Psoas muscle (tissue), 8 donors: ENCODE measurements at places on chromosomes 7 and 10. TPM values are rescaled to one million over a fixed set of nuclear protein-coding genes. Genes with fewer than 3 reads are reported as not detected.

- DNase-seq: no peak
These were observed 163.8 kb downstream of the PRPF18 start for GRCh38 chr10:13750299-13751190.

- no peak for DNase-seq
These were observed 28.2 kb upstream of the TLL2 start for GRCh38 chr10:96541921-96542320.

DNA sequence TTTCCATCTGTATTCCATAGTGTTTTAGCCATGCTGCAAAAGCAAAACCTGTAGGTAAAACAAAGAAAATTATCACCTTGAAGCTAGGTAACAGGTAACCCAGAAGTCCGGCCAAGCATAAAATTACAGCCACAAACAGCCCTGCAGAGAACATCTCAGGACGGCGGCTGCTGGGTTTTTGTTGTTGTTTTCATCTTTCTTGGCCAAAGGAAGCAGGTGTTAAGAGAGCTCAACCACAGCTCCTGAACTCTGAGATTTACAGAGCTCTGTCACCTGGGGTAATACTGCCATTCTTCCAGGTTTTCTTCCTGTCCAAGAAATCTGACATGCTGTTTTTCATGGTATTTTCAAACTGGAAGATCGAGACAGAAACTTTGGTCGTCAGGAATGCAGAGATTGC, 847 bp upstream of the SCIN start:
- no peak for DNase-seq

- no peak for DNase-seq
These were observed 244.0 kb downstream of the BUB3 start for GRCh38 chr10:123398180-123398591.

GRCh38 chr7:23205577-23205908, 23.7 kb downstream of the NUP42 start:
- no peak for DNase-seq

- DNase-seq: no peak
These were observed 599.0 kb downstream of the SORCS1 start for GRCh38 chr10:106565546-106565945.

DNA sequence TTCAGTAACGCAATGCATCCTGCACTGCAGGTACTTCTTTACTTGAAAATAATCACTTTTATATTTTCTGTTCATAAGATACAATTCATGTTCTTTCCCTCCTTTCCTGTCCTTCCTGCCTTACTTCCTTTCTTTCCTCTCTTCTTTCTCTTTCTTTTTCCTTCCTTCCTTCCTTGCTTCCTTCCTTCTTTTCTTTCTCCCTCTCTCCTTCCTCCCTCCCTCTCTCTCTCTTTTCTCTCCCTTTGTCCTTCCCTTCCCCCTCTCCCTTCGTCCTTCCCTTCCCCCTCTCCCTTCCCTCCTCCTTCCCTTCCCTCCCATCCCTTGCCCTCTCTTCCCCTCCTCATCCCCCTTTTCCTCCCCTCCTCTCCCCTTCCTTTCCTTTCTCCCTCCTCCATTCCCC, 227.8 kb upstream of the KLF6 start:
- DNase-seq: no peak

GRCh38 chr10:77149001-77149400, 488.6 kb downstream of the KCNMA1 start:
- no peak for DNase-seq

DNA sequence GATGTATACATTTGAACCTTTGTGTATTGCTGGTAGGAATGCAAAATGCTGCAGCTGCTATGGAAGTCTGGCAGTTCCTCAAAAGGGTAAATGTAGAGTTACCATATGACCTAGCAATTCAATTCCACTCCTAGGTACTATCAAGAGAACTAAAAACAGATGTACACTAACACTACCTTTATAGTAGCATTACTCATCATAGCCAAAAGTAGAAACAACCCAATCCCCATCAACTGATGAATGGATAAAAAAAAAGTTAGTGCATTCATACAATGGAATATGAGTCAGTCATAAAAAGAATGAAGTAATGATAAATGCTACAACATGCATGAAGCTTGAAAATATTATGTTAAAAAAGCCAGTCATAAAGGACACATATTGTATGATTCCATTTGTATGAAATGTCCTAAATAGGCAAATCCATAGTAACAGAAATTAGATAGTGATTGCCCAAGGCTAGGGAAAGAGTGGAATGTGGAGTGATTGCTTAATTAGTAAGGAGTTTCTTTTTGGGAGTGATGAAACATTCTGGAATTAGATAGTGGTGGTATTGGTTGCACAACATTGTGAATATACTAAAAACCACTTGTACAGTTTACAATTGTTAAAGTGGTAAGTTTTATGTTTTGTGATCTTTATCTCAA, 96.4 kb upstream of the AOAH start:
- no peak for DNase-seq

DNA sequence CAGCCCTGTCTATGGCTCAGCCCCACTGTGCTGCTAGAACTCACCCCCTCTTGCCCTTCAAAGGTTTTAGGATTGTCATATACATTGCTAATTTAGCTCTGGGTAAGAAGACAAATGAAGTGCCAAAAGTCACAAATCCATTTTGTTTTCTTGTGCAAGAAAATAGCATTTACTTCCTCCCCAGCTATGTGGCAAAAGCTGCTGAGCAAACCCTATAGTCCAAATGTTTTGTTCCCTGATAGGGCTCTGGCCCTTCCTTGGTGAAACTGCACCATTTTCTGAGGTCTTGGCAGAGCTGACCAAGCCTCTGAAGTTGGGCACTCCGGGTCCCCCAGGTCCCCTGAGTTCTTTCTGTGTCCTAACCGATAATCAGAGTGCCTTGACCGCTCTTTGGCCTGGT, 84.1 kb upstream of the GJD4 start:
- no peak for DNase-seq

GRCh38 chr7:39557911-39558310, 8.3 kb upstream of the YAE1 start:
- no peak for DNase-seq

DNA sequence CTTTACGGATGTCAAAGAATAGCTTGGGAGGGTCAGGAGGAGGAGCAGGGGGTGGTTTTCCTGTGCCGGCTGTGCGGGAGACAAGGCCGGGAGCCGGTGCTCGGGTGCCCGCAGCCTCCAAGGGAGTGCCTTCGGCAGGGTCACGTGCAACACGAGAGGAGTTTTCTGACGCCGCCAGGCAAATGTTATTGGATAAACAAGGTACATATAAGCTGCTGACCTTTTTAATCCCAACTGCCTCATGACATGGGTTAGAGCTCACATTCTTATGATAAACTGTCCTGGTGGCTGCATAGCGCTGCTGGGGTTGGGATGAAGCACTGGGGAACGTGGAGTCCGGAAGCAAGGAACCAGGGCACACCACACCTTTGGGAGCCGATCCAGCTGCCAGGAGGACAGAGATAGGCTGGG, 124.8 kb upstream of the PDLIM1 start:
- peak; percentile 27 for DNase-seq

DNA sequence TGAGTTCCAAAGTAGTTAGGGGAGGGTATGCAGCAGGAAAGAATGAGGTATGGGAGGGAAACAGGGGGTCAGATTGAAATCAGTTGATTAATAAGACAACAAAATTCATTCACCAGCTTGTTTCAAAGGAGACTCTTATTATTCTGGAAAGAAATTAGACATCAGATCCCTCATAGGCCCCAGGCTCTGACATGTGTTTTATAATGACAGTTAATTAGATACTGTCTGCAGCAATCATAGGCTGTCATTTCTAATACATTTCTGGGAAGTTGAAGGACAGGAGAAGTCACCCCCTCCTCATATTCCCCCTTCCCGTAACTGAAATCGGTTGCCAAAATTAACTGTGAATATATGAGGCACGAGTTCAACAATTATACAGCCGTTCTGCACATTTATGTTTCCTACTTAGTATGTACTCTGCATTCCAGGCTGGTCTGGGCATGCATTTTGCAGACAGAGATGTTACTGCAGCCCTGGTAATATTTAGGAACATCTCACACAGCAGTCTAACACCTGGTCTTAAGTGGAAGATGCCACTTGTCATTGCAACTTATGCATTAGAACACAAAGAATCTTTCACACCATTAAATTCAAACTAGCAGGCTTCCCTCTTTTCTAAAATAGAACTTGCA, 355.2 kb upstream of the LRGUK start:
- no peak for DNase-seq

DNA sequence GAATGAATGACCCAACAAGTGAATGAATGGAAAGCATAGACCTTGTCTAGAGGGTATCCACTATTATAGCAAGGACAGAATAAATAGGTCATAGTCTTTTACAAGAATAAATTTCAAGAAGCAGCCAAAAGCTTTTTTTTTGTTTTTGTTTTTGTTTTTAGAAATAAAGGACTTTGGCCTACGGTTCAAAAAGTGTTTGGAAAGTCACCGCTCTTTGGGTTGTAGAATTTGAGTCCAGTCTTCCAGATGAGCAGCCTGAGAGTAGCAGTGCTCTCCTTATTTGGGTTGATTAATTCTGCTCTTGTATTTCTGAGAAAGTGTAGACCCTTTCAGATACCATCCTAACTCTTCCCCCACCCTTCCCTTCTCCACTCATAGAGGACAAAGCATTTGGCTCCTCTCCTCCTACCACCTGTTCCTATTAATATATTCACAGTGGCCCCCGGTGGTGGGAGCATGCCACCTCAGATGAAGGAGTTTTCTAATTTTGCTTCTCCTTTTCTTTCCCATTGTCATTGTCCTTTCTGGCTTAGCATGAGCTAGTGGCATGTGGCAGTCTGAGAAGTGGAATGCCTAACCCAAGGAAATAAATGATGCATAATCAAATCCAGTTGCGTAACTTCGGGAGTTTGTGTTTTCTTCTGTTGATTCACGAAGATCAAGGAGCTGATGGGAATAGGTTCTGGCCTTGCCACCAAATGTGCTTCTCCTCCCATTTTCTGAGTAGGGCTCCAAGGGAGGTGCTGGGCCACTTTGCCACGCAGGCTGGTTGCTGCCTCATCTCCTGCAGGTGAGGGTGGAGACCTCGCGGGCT, 114.7 kb downstream of the CHN2 start:
- no peak for DNase-seq

GRCh38 chr7:134811765-134812164, 32.3 kb downstream of the CALD1 start:
- DNase-seq: no peak

PON2 gene
- 14.5 TPM for total RNA-seq

SH2D4B gene
- not detected for total RNA-seq

HTR7 gene
- total RNA-seq: 1.3 TPM

DMBT1 gene
- total RNA-seq: 0.38 TPM

TMEM225B gene
- total RNA-seq: 0.86 TPM

ARID5B gene
- total RNA-seq: 59.8 TPM

IFIT2 gene
- total RNA-seq: 1.3 TPM

TBXAS1 gene
- total RNA-seq: 2.0 TPM
